ENCODE measurements at places on chromosomes 1 and 21.

DNA sequence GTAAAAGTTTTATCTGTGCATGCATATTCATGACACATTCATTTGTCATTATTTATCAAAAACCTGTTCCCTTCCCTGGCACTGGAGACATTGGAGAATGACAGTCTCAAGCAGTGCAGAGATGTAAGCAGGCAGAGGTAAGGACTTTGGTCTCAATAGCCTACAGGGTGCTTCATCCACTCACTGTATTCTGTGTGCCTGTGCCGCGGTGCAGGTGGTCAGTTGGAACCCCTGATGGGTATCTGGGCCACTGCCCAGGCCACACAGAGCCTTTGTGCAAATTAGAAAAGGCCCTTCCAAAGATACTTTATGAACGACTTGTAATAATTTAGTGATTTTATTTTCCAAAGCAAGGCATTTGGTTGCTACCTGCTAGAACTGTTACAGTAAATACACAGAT is 44.0 kb downstream of the CDC42 start:
- DNase-seq = no peak

DNA sequence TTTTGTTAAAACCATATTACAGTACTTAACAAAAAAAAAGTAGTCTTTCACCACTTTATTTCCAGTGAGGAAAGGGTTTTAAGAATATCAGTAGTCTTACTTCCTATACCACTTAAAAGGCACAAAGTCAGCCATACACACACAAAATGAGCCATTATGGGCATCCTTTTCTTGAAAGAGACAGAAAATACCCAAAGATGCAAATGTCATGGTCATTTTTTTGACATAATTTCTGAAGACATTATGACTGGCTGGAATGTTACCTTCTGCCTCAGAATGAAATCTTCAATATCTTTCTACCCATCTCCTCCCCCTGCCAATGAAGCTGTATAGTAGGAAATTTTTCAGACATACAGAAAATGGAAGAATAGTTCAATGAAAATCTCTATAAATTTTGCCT is 237.7 kb downstream of the SLC45A1 start:
- no peak for DNase-seq

DNA sequence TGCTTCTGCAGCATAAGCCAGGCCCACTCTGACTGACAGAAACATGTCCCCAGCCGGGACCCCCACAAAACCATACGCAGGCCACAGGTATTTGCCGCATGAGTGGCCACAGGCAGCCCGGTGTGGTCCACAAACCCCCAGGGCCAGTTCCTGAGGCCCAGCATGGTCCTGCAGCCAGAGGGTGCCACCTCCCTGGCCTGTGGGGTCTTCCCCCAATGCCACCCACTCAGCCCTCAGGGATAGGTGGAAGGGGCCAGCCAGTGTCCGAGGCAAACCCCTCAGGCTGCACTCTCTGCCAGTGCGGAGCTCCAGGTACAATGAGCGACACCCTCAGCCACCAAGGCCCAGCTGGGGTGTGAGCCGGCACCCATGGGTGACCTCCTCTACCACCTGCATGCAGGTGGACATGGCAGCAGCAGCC is 43.5 kb downstream of the UBE2G2 start:
- no peak for DNase-seq

- DNase-seq = no peak
These were observed 3.7 kb downstream of the RORC start for GRCh38 chr1:151827853-151828252.
